Breast epithelium (tissue), 4 donors: ENCODE measurements at places on chromosomes 16 and 17. TPM values are rescaled to one million over a fixed set of nuclear protein-coding genes. Genes with fewer than 3 reads are reported as not detected.

DNA sequence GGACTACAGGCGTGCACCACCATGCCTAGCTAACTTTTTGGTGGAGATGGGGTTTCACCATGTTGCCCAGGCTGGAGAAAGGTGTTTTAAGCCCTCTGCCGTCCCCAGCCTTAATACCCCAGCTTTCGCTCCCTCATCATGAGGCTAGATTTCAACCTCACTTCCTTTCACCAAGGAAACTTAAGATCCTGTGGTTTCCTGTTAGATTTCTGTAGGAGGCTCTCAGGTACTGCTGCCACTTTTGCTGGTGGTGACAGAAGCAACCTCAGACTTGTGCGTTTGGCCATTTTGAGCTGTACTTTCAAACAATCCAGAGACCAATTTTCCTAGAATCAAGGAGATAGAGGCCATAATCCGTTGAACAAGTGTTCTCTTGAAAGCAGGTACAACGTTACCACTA is 36.2 kb downstream of the MPHOSPH6 start:
- no peak for DNase-seq

DNA sequence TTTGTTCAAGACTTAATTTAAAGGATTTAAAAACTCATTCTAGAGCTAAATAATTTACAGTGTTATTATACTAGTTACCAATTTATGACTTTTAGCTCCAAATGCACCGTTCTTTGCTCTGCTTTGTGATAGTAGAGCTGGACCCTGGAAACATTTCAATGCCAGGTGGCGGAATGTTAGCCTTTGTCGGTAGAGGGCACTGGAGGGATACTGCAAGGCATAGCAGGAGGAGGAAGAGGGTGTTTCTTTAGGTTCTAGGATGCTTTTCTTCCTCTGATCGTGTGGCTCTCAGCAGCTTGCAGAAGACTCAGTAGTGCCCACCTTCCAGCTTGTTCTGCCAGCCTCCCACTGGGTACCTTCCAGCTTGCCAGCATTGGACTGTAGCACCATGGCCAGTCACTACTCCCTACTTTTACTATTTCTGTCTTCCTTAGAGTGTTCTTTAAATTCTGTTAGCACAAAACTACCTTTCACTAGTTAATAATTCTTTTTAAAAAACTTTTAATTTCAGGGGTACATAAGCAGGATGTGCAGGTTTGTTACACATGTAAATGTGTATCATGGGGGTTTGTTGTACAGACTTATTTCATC is 325.3 kb downstream of the UTP18 start:
- DNase-seq, result no peak

- DNase-seq, result no peak
These were observed 178.6 kb downstream of the WWOX start for GRCh38 chr16:78278056-78278450.

- no peak for DNase-seq
These were observed 121.1 kb downstream of the SLC39A11 start for GRCh38 chr17:72971226-72971880.

DNA sequence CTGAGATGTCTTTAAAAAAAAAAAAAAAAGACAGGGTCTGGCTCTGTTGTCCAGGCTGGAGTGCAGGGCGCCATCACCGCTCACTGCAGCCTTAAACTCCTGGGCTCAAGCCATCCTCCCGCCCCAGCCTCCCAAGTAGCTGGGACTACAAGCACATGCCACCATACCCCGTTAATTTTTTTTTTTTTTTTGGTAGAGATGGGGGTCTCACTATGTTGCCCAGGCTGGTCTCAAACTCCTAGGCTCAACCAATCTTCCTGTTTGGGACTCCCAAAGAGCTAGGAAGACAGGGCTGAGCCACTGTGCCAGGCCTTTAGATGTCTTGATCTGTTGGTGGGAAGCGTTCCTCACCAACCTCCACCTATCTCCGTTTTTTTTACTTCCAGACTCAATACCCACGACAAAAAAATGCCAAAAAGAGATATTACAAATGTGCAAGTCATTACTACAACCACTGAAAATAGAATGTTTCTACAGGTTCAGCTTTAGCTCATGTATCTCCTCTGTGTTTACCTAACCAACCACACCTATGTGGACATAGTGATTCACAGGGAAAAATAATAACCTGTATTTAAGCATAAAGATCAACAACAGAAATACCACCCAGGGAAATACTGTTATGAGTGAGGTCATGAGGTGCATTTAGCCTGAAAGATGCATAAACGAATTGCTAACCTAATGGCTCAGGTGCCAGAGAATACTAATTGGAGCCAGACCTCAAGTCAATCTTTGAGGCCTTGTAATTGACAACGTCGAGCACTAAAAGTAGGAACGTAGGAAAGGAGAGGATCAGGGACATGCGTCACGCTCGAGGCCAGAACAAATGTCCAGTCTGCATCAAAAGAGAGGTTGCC is 22.6 kb downstream of the NACA2 start:
- no peak for DNase-seq

GRCh38 chr16:11356573-11357331 is 11.5 kb downstream of the RMI2 start:
- DNase-seq, result no peak

DNA sequence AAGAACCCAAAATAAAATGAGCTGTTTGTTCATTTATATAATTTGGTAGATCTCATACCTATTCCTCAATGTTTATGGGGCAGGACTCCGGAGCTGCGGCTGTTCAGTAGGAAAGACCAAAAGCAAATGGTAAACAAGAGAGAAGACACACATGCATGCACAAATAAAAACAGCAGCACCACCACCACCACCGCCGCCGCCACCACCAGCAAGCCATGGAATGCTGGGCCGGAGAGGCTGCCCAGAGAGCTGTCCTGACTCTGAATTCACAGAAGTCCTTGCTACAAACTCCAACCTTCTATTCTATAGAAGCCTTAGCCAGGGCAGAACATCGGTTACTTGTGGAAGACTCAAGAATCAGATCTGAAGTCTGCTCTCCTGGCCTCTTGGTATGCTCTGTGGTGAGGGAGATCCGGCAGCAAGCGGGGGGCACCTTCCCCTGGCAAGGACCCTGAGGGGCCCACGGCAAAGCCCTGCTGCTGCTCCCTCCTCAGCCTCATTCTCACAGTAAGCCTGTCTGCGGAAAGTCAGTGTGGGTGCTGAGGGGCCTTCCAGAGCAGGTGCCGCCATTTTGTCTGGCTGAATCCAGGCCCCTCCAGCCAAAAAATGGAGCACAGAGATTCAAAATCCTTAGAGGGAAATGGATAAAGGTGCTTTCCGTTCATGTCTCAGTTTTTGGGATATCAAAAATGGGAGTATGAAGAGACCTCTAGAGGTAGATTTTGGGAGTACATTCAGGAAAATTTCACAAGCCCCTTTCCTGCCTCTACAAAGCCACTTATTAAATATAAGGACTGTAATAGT is 6.4 kb upstream of the FOXJ1 start:
- peak; percentile 14 for DNase-seq

GRCh38 chr17:37833237-37833859 is 88.5 kb upstream of the HNF1B start:
- DNase-seq, result no peak

DNA sequence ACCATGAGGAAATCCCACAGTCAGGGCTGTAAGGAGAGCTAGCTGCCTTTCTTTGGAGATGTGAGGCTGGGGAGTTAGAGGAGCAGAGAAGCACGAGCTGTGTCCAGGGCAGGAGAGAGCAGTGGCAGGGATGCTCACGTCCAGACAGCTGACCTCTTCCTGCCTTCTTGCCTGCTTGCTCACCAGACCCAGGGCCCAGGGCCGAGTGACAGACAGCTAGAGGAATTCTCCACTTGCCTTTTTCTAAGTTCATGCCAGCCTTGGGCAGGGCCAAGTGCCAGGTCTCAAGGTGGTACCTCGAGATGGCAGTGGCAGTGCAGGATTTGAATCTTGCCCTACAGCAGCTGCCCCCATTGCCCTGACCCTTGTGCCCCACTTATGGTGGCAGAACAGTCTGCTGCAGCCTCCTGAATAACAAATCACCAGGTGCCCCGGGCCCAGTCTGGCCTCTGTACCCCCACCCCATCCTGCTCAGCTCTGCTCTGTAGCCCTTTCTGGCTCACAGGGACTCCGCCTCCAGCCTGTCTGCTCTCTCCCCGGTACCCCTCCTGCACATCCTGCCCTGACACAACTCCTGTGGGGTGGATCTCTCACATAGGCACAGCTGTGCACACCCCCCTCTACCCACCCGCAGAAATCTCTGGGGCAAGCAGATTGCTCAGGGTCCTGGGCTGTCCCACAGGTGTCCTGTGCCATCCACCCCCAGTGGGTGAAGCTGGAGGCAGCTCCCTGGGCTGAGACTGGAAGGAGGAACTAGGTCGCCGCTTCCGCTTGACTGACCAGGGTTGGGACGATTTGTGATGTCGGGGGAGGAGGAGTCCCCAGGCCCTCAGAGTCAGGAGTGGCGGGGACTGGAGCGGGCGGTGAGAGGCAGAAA is 25.9 kb downstream of the GRIN2C start:
- DNase-seq, result no peak

DNA sequence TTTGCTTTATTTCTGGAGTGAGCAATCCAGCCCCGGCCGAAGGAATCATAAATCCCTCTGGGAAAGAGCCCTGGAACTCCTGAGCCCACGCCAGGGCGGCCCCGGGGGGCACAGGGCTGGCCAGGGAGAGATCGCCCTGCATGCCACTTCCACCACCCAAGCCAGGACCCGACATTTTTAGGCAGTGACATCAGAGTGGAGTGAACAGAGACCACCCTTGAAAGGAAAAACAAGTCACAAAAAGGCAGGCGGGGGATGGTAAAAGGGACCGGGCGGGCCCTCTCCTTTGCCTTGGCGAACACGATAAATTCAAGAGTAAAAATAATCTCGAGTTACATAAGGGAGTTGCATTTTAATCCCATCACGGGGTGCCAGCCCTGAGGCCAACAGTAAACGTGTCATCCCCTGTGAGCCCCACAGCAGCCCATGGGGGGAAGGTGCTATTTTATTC is 284.1 kb downstream of the C16orf95 start:
- DNase-seq, result no peak

GRCh38 chr16:87317750-87318644 is 805 bp upstream of the C16orf95 start:
- peak; percentile 26 for DNase-seq

GRCh38 chr17:58764373-58764772 is 8.7 kb downstream of the PPM1E start:
- DNase-seq, result no peak

- DNase-seq, result no peak
These were observed 378.0 kb upstream of the CA10 start for GRCh38 chr17:52536489-52536888.

DNA sequence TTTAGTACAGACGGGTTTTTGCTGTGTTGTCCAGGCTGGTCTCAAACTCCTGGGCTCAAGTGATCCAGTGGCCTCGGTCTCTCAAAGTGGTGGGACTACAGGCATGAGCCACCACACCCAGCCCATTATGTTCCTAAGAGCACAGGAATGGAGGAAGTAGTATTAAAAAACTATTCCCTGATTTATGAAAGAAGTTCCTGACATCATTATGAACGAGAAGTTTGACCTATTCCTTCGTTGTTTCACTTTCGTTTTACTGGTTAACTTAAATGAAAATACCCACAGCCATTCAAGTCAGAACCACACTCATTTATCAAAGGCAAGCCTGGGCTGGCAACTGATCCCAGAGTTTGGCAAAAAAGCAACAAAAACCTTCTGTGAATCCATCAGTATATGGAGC is 13.5 kb upstream of the CBX4 start:
- DNase-seq, result no peak

DNA sequence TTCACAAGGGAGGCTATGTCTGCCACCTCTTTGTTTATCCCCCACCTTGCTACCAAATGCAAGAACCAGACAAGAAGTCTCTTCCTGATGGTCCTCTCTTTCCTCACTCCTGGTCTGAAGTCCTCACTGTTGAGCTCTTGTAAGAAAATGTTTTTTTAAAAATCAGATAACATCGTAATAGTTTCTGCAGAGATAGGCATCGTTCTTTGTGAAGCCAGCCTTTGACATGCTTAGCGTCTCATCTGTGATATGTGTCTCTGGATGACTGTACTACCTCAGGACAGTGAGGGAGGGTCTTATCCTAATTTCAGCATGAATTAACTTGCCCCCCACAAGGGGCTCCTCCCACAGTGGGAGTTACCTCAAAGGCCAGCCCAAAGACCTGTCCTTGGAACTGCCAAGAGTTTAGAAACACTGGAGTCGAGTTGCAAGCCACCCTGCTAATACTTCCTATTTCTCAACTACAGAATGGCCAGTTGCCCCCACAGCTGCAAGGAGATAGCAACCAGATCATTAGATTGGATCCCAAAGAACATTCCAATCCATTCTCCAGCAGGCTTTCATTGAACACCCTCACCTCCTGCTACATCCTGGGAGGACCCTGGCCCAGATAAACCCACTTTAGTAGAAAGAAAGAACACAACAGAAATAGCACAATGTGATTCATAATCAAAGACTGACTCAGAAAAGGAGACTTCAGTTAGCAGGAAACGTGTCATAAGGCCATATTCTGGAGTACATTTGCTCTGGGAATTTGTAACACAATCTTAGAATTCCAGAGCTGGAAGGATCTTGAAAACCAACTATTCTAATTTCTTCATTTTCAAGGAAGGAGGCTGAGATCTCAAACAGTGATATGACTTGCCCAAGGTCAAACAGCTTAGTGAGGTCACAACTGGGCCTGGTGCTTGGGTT is 151.0 kb downstream of the IRX3 start:
- DNase-seq, result no peak

GRCh38 chr17:44604768-44605485 is 47.6 kb downstream of the FZD2 start:
- DNase-seq, result no peak

GRCh38 chr17:45218895-45219661 is 2.6 kb upstream of the FMNL1 start:
- peak; percentile 78 for DNase-seq

DNA sequence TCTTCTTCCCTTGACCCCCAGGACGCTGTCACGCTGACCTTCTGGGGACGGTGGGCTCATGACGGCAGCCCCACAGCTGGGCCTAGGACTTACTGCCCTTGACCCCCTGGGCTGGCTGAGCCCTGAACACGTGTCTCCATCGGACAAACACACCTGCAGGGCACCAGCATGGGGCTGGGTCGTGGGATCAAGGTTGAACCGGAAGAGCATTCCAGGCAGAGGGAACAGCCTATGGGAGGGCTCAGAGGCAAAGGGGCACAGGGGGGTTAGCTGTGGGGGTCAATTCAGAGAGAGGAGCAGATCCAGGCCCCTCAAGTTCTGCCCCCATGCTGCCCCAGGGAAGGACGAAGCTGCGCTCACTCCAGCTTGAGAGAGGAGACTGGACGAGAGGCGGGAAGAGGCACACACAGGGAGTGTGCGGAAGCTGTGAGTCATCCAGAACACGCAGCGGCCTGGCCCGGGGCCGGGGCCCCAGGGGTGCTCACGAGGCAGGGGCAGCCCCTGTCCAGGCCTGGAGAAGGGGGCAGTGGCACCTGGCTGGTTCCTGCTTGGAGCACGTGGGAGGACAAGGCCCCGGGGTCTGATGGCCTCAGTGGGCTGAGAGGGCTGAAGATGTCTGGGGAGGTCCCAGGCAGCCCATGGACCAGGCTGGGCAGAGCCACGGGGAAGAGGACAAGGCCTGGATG is 9.9 kb downstream of the SSTR5 start:
- no peak for DNase-seq

The TVP23A gene
- not detected for total RNA-seq

The RAB11FIP3 gene
- 22.0 TPM for total RNA-seq

The PABPN1L gene
- not detected for total RNA-seq

The DPEP3 gene
- not detected for total RNA-seq
